Endothelial cell (in vitro differentiated cells): ENCODE measurements at places on chromosomes 12 and 14. TPM values are rescaled to one million over a fixed set of nuclear protein-coding genes. Genes with fewer than 3 reads are reported as not detected.

DNA sequence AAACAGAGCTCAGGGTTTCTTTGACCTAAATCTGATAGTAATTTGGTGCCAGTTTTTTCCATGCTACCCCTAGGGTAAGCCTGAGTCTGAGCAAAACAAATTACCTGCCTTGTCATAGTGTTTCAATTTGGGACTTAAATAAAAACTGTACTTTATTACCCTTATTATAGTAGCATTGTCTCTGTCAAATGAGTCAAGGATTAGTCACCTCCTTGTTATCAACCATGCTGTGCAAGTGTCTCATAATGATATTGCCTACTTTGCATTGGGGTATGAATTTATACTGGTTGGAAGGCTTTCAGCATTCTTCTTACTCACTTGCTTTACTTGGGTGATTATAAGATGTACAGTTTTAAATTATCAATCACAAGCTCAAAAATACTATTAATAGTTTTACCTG is 380.0 kb downstream of the LRFN5 start:
- no peak overlapping the region for H3K27ac ChIP-seq
- DNase-seq, result no peak
- H3K4me3 ChIP-seq, result no peak overlapping the region
- no peaks in the 10 kb centered on the region for H3K4me1 ChIP-seq
- no peaks in the 10 kb centered on the region for H3K36me3 ChIP-seq

DNA sequence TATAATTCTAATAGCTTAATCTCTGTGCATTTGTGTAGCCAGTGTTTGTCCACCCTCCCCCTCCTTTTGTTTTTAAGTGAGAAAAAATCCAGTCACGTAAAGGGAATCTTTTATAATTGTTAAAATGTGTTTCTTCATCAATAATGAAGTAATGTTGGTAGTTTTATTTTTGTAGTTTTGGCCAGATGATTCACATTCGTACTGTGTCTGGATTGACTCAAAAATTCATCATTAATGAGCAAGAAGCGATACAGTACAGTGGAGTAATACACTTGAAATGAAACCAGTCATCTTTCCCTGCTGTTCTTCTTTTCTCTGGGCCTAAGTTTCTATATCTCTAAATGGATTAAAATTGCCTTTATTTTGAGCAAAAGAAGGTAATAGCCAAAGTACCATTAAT is 86.5 kb downstream of the SRGAP1 start:
- H3K27me3 ChIP-seq, result peaks cover 2% of the 10 kb centered on the region
- H3K27ac ChIP-seq, result no peak overlapping the region
- H3K4me3 ChIP-seq, result no peak overlapping the region
- H3K36me3 ChIP-seq, result peaks cover 18% of the 10 kb centered on the region
- peaks cover 27% of the 10 kb centered on the region for H3K4me1 ChIP-seq

DNA sequence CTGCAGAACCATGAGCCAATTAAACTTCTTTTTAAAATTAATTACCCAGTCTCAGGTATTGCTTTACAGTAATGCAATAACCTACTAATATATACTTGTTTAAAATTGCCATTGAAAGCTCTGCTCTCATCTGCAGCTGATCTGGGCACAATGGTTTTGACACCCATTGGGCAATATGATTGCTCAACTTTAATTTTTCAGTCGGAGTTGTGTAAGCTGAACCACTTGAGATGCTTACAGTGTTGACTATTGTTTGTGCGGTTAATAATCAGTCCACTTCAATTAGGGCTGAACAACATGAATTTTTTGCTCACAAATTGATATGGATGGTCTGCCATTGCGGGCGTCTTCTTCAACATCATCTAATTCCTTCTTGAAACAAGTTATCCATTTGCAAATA is 18.0 kb upstream of the OR4K5 start:
- H3K27me3 ChIP-seq, result peaks cover 4% of the 10 kb centered on the region
- peaks cover 5% of the 10 kb centered on the region for H3K36me3 ChIP-seq
- H3K4me1 ChIP-seq, result no peaks in the 10 kb centered on the region
- no peak overlapping the region for H3K4me3 ChIP-seq
- no peak for DNase-seq

DNA sequence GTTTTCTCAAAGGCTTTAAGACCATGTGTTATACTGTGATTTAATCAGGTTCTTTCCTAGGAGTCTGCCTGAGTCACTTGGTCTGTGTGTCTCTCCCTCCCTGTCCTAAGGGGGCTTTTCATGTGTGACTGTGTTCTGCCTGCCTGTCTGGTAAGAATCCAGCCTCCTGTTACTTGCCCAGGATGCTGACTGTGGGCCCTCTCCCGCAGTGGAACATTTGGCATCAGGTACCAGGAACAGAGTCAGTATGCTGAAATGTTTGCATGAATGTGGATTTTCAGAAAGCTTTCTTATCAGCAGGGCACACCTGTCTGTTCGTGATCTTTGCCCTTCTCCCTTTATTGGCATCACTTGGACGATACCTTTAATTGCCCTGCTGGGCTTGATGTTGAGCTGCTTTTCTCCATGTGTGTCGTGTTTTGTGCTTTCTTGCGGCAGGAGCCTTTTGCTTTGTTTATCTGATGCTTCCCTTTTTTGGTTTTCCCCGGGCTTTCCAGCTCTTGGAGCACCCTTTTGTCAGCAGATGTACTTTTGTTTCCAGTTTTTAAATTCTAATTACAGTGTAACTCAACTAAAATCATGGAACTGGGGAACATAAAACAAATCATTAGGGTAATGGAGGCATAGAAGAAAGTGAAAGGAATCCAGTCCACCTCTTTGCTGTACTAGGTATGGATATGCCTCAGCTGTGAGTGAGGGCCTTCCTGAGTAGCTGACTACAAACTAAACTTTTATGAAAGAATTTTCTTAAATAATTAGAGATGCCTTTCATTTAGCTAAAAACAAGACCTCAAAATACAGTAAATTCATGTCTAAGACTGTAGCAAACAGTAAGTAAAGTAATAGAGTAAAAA is 72.5 kb downstream of the TRAF3 start:
- no peaks in the 10 kb centered on the region for H3K4me1 ChIP-seq
- no peak overlapping the region for H3K27ac ChIP-seq
- H3K36me3 ChIP-seq, result no peaks in the 10 kb centered on the region
- no peaks in the 10 kb centered on the region for H3K27me3 ChIP-seq

- no peak overlapping the region for H3K27ac ChIP-seq
- no peak for DNase-seq
- H3K4me3 ChIP-seq, result no peak overlapping the region
These were observed 91.7 kb upstream of the FUT8 start for GRCh38 chr14:65320661-65321308.

DNA sequence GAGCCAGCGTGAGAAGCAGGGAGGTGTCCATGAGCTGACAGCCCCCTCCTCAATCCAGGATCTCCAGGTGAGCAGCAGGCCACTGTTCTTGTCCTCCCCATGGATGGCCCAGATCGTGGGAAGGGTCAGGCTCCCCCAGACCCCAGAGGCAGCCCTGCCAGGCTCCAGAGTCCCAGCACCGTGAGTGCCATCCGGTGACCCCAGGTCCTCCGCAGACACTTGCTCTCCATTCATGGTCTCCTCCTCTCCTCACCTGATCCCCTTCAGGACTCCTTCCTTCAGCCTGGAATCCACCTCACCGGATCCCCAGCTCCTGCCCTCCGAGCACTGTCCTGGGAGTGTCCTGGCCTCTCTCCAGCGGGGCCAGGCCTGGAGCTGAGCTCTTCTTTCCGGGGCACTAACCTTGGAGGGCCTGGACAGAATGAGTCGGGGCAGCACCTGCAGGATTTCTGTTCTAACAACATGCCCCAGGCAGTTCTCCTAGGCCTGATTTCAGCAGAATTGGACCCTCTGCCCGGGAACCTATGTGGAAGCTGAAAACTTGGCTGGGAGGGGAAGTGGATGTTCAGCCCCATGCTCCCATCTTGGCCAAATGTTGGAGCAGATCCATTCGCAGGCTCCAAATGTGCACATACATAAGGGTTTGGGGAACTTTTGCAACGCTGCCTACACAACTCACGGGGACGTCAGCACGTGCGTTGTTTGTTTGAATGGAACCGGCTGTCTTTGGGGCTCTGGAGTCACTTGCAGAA is 341.6 kb upstream of the SFSWAP start:
- H3K4me1 ChIP-seq, result no peaks in the 10 kb centered on the region
- no peak overlapping the region for H3K27ac ChIP-seq
- H3K4me3 ChIP-seq, result no peak overlapping the region
- H3K36me3 ChIP-seq, result peaks cover 4% of the 10 kb centered on the region

DNA sequence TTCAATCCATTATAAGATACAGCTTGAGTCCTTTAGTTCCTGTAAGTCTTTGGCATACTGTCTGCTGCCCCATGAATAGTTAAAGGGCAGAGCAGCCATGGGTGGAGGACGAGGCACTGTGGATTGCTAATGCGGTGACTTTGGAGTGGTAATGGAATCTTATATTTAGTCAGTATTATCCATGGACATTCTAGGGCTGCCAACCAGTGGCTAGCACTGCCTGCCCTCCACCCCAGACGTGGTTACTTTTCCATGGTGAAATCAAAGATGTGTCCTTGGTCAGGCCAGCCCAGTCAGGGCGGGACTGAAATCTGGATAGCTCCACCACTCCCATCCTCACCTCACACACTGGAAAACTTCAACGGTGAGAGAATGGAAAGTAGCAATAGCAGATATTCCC is 2.3 kb downstream of the TTC9 start:
- peaks cover 5% of the 10 kb centered on the region for H3K36me3 ChIP-seq
- H3K27me3 ChIP-seq, result peaks cover 10% of the 10 kb centered on the region
- no peak for DNase-seq
- H3K4me3 ChIP-seq, result peak overlapping the region; percentile 96
- no peak overlapping the region for H3K27ac ChIP-seq
- peaks cover 61% of the 10 kb centered on the region for H3K4me1 ChIP-seq

DNA sequence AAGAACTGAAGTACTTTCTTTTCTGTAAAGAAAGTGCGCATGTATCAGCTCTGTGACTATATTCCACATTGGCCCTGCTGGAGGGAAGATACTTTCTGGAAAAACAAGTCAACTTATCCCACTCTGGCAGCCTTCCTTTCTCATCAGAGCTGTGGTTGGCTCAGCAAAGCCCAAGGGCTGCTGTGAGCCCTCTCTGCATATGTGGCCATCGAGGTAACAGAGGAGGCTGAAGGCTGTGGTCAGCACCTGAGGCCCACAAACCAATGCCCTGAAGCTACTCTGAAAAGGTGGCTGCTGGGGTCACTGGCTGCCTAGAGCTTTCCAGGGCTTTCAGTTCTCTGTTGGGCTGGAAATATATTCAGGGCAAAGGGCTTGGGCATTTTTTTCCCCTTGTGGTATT is 70.8 kb upstream of the IGF1 start:
- H3K27me3 ChIP-seq, result no peaks in the 10 kb centered on the region
- no peaks in the 10 kb centered on the region for H3K36me3 ChIP-seq
- no peak for DNase-seq
- no peak overlapping the region for H3K4me3 ChIP-seq

GRCh38 chr14:76761136-76761959 is at the start of gene VASH1:
Gene VASH1, plus strand, starts transcription at chr14:76761468. Its CDS starts 1,354 bp downstream, at chr14:76762822.
- peaks cover 13% of the 10 kb centered on the region for H3K27me3 ChIP-seq
- H3K4me3 ChIP-seq, result peak within 1 kb of the TSS; percentile 97
- peak within 1 kb of the TSS; percentile 84 for H3K27ac ChIP-seq

- no peaks in the 10 kb centered on the region for H3K27me3 ChIP-seq
- H3K4me1 ChIP-seq, result peaks cover 2% of the 10 kb centered on the region
- no peak overlapping the region for H3K4me3 ChIP-seq
- no peak for DNase-seq
- no peak overlapping the region for H3K27ac ChIP-seq
These were observed 61.2 kb downstream of the SLC38A1 start for GRCh38 chr12:46207644-46208043.

- H3K4me3 ChIP-seq, result no peak overlapping the region
- H3K36me3 ChIP-seq, result peaks cover 8% of the 10 kb centered on the region
- peaks cover 9% of the 10 kb centered on the region for H3K27me3 ChIP-seq
- peaks cover 20% of the 10 kb centered on the region for H3K4me1 ChIP-seq
- H3K27ac ChIP-seq, result no peak overlapping the region
- DNase-seq, result no peak
These were observed 6.0 kb upstream of the CALCOCO1 start for GRCh38 chr12:53733051-53733806.

- peaks cover 8% of the 10 kb centered on the region for H3K27me3 ChIP-seq
- no peak for DNase-seq
- no peak overlapping the region for H3K4me3 ChIP-seq
- no peaks in the 10 kb centered on the region for H3K36me3 ChIP-seq
- H3K27ac ChIP-seq, result no peak overlapping the region
These were observed 107.7 kb downstream of the ARF6 start for GRCh38 chr14:50000380-50001150.

- no peak for DNase-seq
- H3K4me3 ChIP-seq, result no peak overlapping the region
- H3K27ac ChIP-seq, result no peak overlapping the region
- H3K27me3 ChIP-seq, result peaks cover 8% of the 10 kb centered on the region
These were observed 7.3 kb downstream of the PHB2 start for GRCh38 chr12:6963016-6963731.

DNA sequence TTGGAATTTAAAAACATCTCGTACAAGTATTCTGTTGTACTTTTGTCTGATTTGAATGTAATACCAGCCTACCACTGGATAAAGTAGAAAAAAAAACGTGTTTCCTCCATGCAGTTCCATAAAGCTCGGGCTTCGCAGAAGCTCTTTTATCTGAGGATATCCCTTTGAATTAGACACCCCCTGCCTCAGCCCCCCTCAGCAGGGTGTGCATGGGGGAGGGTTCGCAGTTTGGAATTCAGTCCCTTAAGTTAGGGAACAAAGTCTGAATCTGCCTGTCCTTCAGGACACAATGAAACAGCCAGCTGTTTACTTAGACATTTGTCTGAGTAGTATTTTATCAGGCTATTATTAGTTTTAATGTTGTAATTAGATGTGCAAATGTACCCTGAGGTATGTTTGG is 234.0 kb upstream of the CAND1 start:
- no peaks in the 10 kb centered on the region for H3K36me3 ChIP-seq
- H3K27me3 ChIP-seq, result no peaks in the 10 kb centered on the region
- H3K4me3 ChIP-seq, result no peak overlapping the region
- no peak for DNase-seq

- no peak overlapping the region for H3K4me3 ChIP-seq
- H3K36me3 ChIP-seq, result peaks cover 4% of the 10 kb centered on the region
- DNase-seq, result no peak
- no peak overlapping the region for H3K27ac ChIP-seq
- H3K27me3 ChIP-seq, result no peaks in the 10 kb centered on the region
These were observed 276.6 kb upstream of the NAV3 start for GRCh38 chr12:77553976-77554619.

DNA sequence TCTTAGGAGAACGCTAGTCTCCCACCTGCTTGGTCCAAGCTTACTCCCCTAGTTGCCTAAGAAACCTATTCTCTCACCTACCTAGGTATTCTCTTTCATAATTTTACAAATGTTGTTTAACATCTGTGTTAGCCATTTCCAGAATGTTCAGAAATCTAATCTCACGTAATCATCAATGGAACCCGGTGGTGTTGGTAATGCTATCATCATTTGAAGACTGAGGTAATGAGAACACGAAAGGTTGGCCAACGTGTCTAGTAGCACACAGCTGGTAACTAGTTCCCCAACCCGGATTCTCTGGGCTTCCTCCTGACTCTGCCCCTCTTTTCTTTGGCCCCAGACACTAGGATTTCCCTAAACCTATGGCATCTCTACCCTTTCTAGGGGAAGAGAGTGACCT is 43.8 kb upstream of the EMP1 start:
- no peak overlapping the region for H3K27ac ChIP-seq
- H3K4me1 ChIP-seq, result peaks cover 8% of the 10 kb centered on the region
- H3K36me3 ChIP-seq, result no peaks in the 10 kb centered on the region
- no peaks in the 10 kb centered on the region for H3K27me3 ChIP-seq
- DNase-seq, result no peak
- no peak overlapping the region for H3K4me3 ChIP-seq

Gene KRT75
- not detected for total RNA-seq

Gene ANO2
- total RNA-seq, result 4.5 TPM

Gene ADAM20
- total RNA-seq, result 1.2 TPM

Gene SLC38A4
- not detected for total RNA-seq

Gene RD3L
- not detected for total RNA-seq

Gene PLBD1
- 21.2 TPM for total RNA-seq

Gene RNU4-1
- total RNA-seq, result 6,066 TPM

Gene PPP4R4
- 0.18 TPM for total RNA-seq
